ENCODE measurements at places on chromosomes 11 and 22.

- DNase-seq, result no peak
- H3K27me3 ChIP-seq, result no peaks in the 10 kb centered on the region
- no peak overlapping the region for H3K4me3 ChIP-seq
- H3K4me1 ChIP-seq, result no peaks in the 10 kb centered on the region
- H3K36me3 ChIP-seq, result no peaks in the 10 kb centered on the region
Observed at GRCh38 chr11:80520507-80520887, 1079.7 kb upstream of the TENM4 start.

DNA sequence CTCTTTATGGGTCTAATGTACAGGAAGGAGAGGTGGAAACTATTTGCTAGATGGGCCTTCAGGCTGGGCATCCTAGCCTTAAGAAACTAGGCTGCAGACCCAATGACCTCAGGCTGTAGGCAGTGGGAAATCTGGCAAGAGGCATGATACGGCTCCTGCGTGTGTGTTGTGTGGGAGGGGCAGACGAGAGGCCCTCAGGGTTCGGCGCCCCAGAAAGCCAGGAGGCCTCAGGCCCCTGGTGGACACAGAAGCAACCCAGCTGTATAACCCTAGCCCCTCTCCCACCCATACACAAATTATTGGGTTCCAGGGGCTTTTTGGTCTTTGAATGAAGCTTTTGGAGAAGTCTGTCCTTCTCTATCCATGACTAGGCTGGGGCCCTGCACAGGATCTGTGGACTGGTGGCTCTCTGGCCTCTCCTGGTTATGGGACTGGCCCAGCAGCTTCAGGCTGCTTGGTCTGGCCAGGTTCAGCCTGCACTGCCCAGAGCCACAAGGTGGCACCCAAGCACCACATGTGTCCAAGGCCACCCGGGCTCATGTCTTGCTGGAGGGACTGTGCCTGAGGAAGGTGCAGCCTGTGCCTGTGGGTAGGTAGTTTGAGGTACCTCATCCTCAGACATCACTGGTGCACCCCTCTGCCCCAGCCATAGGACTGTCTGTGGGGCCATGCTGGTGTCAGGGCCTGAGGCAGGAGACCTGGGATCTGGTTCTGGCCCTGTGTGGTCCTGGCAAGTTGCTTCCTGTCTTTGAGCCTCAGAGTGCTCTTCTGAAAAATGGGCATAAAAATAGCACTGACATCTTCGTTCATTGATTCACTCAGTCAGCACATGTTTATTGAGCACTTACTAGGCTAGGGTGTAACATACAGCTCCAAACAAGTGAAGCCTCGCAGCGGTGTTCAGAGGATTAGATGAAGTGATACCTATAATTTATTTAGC lies 87.5 kb downstream of the RRM1 start:
- H3K36me3 ChIP-seq, result no peaks in the 10 kb centered on the region
- no peaks in the 10 kb centered on the region for H3K27me3 ChIP-seq
- no peaks in the 10 kb centered on the region for H3K4me1 ChIP-seq
- H3K4me3 ChIP-seq, result no peak overlapping the region
- H3K27ac ChIP-seq, result no peak overlapping the region

DNA sequence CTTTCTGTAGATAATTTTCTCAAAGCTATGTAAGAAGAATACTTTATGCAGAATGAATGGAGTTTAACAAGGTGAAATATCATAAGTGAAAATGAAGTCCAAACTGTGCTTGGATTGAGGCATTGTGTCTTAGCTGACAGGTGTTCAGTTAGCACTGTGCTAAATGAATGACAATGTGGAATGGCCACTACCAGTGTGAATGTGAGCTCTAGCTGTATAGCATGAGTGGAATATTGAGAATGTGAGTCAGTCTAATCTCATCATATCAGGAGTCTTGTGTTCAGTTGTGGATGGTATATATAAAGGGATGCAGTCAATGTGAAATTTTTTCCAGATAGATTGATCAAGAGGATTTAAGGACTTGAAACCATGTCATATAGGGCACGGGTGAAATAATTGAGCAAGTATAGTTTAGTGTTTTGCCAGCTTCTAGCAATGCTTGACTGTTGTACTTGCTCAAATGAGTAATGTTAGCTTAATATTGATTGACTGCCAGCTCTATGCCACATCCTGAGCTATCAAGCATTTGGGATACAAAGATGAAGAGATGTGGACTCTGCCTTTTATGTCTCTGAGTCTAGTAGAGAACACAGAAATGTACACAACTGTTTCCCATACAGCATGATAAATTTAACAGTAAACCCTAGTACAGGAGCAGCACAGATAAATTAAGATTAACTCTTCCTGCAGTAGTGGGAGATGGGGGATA lies 10.6 kb upstream of the RAG2 start:
- H3K36me3 ChIP-seq, result no peaks in the 10 kb centered on the region
- no peak for DNase-seq
- no peak overlapping the region for H3K27ac ChIP-seq
- H3K27me3 ChIP-seq, result no peaks in the 10 kb centered on the region
- no peaks in the 10 kb centered on the region for H3K4me1 ChIP-seq

GRCh38 chr11:72969894-72970335 lies 155.7 kb downstream of the ATG16L2 start:
- no peak for DNase-seq
- H3K4me1 ChIP-seq, result no peaks in the 10 kb centered on the region
- no peaks in the 10 kb centered on the region for H3K27me3 ChIP-seq

DNA sequence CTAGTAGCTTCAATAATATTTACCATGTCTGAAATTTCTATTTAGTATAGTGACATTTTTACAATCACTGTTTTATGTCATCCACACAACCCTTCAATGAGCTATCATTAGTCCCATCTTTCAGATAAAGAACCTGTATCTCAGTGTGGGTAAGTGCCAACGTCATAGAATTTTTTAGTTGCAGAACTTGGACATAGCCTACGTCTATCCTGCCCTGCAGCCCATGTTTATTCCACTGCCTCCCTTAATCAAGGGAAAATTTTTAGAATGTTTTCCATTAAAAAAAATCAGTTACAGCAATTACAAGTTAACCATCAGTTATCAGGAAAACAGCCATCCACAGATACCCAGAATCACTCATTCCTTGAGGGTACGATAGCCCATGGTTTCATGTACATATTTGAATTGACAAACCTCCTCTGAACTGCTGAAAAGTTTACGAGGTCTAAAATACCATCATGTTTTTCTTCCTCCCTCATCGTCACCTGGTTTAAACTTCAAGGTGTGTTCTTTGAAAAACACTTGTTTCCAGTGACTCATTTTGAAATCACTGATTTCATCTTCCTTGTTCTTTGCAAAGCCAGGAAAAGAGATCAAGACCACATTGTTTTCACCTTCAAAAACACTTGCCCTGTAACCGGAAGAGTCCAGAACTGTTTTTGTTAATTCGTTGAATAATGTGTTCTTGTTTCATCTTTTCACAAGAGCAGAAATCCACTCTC lies 100.9 kb downstream of the FAM76B start:
- H3K27ac ChIP-seq, result no peak overlapping the region
- no peaks in the 10 kb centered on the region for H3K36me3 ChIP-seq
- H3K27me3 ChIP-seq, result no peaks in the 10 kb centered on the region
- H3K4me1 ChIP-seq, result no peaks in the 10 kb centered on the region

DNA sequence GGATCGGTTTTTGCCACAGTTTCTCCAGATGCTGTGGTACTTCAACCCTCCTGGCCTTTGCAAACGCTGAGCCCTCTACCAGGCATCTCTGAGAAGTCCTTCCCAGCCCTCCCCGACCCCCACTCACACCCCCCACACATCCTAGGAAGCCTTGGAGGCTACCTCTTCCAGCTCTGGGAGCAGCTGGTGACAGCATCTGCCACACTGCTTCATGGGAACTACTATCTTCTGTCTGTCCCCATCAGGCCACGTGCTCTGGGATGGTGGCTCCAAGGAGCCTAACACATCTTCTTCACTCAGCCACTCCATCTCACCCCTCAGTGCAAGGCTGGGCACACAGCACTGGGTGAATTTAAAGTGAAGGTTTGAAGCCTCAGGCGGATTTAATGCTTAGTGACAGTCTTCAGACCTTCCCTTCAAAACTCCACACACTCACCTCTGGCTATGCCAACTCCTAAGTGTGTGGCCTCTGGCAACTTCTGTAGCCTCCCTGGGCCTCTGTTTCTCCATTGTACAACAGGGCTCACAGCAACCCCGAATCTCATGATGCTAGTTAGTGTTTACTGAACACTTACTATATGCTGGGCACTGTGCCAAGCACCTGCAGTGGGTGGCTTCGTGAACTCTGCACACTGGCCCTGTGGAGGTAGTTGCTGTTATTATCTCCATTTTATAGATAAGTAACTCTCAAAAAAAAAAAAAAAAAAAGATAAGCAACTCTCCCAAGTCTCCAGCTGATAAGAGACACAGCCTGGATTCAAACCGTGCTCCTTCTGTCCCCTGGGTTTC lies 7.3 kb upstream of the TP53I11 start:
- no peak overlapping the region for H3K27ac ChIP-seq
- DNase-seq, result no peak
- no peak overlapping the region for H3K4me3 ChIP-seq
- peaks cover 8% of the 10 kb centered on the region for H3K4me1 ChIP-seq
- no peaks in the 10 kb centered on the region for H3K27me3 ChIP-seq

Data from uterus (tissue), 4 donors.